ENCODE measurements at places on chromosomes 5 and 9. TPM values are rescaled to one million over a fixed set of nuclear protein-coding genes. Genes with fewer than 3 reads are reported as not detected.

- DNase-seq, result no peak
Observed at GRCh38 chr9:130973686-130974281, 34.7 kb upstream of the FIBCD1 start.

The POU5F2 gene
- total RNA-seq, result 5.0 TPM

- no peak for DNase-seq
Observed at GRCh38 chr5:143176048-143176447, 227.4 kb downstream of the NR3C1 start.

The TMOD1 gene
- total RNA-seq, result 2.6 TPM

The PCDHA11 gene
- total RNA-seq, result 0.27 TPM
